ENCODE measurements at places on chromosomes 1 and 21.
A peak's percentile ranks its signal among the peaks of the same experiment; 100 is the strongest.

DNA sequence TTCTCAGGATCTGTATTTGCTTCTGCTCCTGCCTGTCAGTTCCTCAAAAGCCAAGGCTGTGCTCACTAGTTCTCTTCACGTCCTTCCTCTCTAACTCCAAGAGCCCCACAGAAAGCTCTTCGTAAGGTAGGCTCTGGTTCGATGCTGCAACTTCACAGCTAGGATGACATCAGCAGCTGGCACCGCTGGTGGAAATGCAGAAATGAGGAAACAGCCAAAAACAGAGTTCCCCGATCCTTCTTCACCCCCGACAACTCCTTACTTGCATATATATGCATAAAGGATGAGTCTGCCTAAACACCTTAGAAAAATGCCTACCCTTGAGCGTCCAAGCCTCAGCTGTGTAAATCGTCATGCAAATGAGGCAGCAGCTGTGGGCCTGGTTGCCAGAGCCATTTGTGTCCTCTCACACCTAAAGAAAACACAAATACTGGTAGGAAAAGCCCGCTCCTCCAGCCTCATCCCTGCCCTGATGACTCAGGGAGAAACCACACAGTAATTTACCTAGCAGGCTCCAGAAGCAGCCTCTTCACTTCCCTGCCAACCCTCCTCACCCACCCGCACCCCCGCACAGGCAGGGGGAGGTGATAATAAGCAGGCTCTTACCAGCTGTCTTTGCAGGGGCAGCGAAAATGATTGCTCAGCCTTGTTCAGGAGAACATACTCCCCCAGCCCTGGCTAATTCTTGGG lies 28.2 kb downstream of the BATF3 start:
- no peak for DNase-seq

- DNase-seq = no peak
Measured at GRCh38 chr1:164183854-164184635, 374.9 kb upstream of the PBX1 start.

DNA sequence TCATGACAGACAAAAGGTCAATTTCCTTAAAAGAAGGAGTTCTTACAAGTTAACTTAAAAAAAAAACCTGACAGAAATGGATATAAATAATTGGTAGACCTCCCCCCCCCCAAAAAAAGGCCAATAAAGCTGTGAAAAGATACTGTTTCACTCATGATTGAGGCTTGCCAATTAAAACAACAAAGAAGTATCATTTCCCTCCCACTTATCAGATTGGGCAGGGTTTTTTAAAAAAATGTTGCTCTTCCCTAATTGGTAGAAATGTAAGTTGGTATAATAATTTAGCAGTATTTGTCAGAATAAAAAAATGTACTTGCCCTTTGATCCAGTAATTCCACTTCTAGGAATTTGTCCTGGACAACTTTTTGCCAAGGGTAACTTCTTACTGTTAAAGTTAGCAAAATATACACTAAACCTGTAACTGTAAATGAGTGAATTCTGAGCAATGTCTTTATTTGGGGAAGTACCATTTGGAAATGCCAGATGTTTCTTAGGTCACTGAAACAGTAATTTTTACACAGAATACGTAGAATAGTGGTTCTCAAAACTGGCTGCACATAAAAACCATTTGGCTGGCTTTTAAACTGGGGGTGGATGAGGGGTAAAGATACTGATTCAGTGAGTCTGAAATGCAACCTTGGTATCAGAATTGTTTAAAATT lies 17.5 kb downstream of the RNF2 start:
- no peak for DNase-seq

- DNase-seq = no peak
Measured at GRCh38 chr1:53259932-53260331, 21.6 kb upstream of the MAGOH start.

GRCh38 chr1:116826818-116827606 lies 72.8 kb downstream of the CD2 start:
- no peak for DNase-seq

DNA sequence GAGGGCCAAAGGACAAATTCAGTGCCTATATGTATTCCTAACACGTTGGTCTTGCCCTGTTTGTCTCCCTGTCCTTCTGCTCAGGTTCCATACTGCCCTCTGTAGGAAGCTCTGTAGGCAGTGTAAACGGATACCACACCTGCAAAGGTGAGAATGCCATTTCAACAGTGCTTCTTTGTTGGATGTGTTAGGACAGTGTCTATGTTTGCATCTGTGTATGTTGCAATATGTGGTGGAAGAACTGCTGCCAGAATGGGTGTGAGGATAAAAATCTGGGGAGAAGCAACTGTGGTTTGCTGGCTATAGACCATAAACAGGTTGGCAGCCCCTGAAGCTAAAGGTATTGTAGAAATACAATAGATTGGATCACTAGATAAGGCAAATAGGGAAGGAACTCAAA lies 113.1 kb upstream of the BMP8A start:
- DNase-seq = no peak

DNA sequence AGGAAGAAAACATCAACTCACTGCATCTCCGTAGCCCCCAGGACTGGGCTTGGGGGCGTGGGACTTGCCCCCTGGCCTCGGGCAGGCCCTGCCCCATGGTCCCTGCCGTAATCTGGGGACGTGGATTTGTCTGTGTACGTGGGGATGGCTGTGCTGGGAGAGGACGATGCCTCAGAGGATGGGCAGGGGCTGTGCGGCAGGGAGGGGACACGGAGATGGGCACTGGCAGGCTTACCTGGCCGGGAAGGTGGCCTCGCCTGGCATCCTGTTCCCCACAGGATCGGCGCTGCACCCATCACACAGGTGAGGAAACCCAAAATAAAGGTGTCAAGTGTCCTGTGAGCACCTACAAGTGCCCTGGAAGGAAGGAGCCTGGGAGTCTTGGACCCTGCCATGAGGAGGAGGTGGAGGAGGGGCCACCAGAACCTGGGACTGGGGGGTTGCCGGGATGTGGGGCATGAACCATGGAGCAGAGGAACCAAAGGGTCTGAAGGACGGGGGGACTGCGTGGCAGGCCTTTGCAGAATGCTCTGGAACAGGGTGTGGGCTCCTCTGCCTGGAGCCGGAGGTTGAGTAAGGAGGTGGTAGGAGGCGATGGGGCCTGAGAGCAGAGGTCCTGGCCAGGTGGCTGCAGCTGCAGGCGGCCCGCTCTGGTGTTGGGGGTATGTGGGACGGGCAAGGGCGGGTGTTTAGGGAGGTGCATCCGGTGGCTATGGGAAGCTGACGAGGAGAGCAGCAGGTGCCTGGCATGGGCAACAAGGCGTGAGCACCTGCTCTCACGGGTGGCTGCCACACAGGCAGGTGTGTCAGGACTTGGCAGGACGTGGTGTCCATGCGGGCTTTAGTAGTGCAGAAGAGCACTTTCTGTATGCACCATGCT lies 27.8 kb upstream of the LRRC3 start:
- DNase-seq = no peak

DNA sequence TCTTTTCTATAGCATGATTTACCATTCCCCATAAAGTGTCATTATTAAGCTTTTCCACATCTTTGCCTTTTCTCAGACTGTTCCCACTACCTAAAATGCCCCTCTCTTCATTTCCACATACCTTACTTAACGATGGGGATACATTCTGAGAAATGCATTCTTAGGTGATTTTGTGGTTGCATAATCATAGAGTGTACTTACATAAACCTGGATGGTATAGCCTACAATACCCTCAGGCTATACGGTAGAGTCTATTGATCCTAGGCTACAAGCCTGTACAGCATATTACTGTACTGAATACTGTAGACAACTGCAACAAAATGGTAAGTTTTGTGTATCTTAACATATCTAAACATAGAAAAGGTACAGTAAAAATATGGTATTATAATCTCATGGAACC lies 54.8 kb upstream of the MUTYH start:
- no peak for DNase-seq

DNA sequence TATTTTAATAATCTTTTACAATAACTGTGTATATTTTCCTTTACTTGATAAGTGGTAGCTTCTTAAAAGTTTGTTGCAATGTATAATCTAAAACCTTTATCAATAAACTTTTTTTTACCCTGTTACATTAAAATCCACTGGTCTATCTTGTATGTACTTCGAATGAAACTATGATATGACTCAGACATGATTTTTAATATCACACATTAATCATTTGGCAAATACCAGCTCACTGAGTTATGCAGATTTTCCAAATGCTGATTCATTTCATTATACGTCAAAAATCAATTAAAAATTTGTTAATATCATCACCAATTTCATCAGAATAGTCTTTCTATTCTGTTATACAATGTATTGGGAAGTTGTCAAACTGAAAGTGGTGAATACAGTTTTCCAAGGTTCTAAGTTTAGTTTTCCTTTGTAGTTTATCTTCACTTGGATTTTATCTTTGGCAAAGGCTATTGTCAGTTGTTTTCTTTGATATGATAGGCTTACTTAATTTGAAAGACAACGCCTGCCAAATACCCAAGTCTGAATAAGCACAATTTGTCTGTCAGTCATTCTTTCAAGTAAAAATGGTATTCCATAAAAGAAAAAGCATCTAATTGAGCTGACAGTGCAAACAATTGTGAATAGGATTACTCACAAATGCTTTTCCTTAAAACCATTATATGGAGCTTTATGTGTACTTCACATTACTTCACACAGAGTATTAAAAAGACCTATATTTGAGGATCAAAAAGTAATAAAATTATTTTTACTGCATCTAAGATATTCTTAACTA lies 127.0 kb downstream of the NME7 start:
- DNase-seq = no peak

- DNase-seq = no peak
Measured at GRCh38 chr1:63126104-63126503, 196.3 kb upstream of the FOXD3 start.

GRCh38 chr1:201795066-201795465 lies 33.9 kb upstream of the IPO9 start:
- DNase-seq = no peak

- DNase-seq = no peak
Measured at GRCh38 chr1:64546013-64546412, 76.1 kb downstream of the CACHD1 start.

GRCh38 chr1:210303391-210303790 lies 25.3 kb upstream of the HHAT start:
- no peak for DNase-seq

DNA sequence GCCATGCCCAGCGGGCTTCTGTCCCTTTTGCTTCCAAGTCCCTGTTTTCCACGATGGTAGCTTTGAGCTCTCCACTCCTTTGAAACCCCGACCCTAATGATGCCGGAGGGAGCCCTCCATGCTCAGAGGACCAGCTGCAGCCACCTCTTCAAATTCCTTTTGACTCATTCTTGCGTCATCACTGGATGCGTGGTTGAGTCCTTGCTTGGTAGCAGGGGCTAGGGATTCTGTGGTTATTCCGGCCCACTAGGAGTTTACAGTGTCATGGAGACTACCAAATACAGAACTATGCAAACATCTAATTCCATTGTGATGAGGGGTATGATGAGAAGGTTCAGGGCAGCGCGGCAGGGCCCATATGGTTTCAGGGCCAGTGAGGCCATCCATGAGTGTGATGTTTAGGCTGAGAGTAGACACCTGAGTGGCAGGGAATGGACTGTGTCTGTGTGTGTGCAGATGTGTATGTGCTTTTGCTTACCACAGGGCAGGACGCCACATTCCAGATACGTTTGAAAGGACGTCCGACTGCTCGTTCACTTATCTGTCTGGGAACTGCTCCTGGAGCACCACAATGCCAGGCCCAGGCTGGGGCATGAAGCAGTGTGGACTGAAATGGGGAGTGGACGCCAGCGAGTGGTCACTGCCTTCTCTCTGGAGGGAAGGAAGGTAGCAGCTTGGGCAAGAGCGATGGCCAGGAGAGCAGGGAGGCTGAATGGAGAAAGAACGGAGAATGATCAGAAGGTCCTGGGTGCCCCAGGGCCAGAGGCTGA lies 30.4 kb upstream of the ZBTB21 start:
- DNase-seq = no peak

- DNase-seq = no peak
Measured at GRCh38 chr21:28112511-28112910, 880.2 kb downstream of the LTN1 start.

GRCh38 chr1:150281221-150281757 lies 1.1 kb upstream of the CIART start:
- peak; percentile 34 for DNase-seq

GRCh38 chr21:26837539-26837938 lies 7.7 kb downstream of the ADAMTS1 start:
- no peak for DNase-seq

DNA sequence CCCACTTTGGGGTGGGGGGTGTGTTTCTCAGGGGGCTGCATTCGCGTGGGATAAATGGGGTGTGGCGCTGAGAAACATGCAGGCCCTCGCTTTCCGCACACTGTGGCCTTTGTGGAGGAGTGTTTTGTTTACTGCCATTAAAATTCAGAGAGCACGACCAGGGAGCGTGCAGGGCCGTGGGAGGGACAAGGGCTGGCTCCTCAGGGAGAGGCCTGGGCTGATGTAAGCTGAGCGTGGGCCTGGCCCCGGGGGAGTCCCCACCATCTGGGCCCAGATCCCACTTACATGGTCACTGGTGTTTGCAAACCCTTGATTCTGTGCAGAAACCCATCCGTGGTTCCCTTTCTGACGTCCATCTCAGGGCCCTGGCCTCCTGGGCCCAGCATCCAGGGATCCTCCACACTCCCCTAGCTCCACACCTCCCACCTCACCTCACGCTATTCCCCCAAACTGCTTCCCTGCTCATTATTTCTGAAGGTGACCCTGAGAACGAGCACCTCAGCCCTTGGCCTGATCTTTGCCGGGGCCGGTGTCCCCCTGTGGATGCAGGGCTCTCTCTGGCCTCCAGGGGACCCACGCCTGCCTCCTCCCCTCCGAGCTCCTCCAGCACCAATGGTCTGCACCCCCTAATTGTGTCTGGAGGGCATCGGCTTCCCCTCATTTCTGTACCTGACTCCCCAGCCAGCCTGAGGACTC lies 92.5 kb upstream of the SIM2 start:
- DNase-seq = no peak

DNA sequence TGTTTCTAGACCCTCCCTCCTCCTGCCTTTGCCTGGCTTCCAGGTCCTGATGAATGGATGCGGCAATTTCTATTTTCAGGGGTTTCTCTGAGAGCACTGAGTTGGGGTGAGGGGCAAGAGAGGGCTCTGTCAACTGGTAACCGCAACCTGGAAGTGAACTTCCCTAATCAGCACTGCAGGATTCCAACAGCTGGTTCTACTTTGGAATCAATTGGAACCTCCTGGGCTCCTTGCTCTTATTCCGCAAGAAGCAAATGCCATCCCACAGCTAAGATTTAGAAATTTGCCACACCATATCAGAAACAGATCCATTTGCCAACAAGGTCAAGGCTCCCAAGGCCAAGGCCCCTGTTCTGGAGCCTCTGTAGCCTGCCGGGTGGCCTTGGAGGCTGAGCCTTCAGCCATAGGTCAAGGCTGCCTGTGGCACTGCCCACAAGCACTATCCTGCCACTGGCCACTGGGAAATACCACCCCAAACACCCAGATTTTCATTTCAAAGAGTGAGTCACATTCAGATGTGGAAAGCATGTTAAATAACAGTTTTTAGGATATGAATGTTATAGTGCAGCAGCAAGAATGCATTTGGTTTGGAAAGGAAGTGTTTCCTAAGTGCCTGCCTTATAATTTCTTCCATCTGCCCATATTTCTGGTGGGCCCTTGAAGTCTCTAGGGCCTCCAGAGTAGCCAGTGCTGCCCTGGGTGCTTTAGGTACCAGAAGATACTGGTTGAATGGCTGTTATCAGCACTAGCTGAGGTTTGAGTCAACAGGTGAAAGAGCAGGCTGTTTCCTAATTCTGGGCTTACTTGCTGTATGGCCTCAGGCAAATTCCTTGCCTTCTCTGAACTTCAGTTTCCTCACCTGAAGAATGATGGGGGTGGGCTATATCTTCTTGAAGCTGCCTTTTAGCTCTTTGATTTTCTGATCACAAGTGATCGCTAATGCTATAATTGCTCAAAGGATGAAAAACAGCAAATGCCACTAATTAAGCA lies 56.3 kb upstream of the JUN start:
- DNase-seq = no peak

All from activated T-cell treated with anti-CD3 and anti-CD28 coated beads for 1 hour (primary cell).